ENCODE measurements at places on chromosomes 16 and 17.

- H3K27ac ChIP-seq: no peak overlapping the region
- H3K27me3 ChIP-seq: peaks cover 11% of the 10 kb centered on the region
- H3K4me1 ChIP-seq: no peaks in the 10 kb centered on the region
Measured at GRCh38 chr16:19177111-19177739, 9.2 kb downstream of the SYT17 start.

DNA sequence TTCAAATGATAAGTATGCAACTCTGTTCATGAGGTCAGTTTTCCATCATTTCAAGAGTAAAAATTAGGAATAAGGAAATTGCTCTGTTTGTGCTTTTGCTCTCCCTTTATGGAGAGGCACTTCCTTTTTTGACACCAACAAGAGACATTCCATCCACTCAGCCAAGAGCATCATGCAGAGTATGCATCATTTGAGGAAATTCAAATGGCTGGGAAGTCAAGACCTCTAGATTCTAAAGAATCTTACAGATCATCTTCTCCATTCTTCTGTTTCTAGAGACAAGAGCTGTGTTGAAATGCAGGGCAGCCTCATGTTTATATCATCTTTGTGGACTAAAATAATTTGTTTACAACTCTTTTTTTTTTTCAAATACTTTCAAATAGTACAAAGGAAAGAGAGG, 669.4 kb downstream of the CDH11 start:
- no peaks in the 10 kb centered on the region for H3K36me3 ChIP-seq
- no peak for DNase-seq
- H3K4me1 ChIP-seq: no peaks in the 10 kb centered on the region

GRCh38 chr17:18318117-18318516, 3.0 kb downstream of the SMCR8 start:
- peak overlapping the region; percentile 55 for H3K27ac ChIP-seq
- peaks cover 82% of the 10 kb centered on the region for H3K4me1 ChIP-seq
- peaks cover 8% of the 10 kb centered on the region for H3K36me3 ChIP-seq
- H3K27me3 ChIP-seq: no peaks in the 10 kb centered on the region

- H3K27me3 ChIP-seq: peaks cover 40% of the 10 kb centered on the region
- DNase-seq: no peak
- H3K4me1 ChIP-seq: peaks cover 29% of the 10 kb centered on the region
- H3K27ac ChIP-seq: no peak overlapping the region
Measured at GRCh38 chr17:79842656-79843473, 3.6 kb upstream of the CBX4 start.

DNA sequence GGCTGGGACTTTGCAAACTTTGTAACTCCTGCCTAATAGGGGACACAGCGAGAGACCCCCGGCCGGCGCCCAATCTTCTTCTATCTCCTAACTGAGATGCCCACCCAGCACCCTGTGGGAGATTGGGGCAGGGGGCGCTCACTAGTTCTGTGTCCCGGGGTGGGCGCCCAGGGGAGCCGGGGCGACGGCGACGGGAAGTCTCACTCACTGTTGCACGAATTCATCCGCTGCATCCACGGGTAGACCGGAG, 3.9 kb upstream of the HOXB5 start:
- peaks cover 3% of the 10 kb centered on the region for H3K36me3 ChIP-seq
- no peak overlapping the region for H3K27ac ChIP-seq
- peaks cover 42% of the 10 kb centered on the region for H3K27me3 ChIP-seq
- no peak for DNase-seq
- H3K4me1 ChIP-seq: peaks cover 59% of the 10 kb centered on the region

GRCh38 chr17:41748275-41748674, 13.8 kb upstream of the HAP1 start:
- H3K27me3 ChIP-seq: no peaks in the 10 kb centered on the region
- DNase-seq: no peak
